D341Med (cell line): ENCODE measurements at places on chromosomes 13 and 19.

GRCh38 chr19:30878495-30878894, 470.7 kb downstream of the TSHZ3 start:
- no peak for DNase-seq

- no peak for DNase-seq
These were observed 2.1 kb downstream of the SNAPC2 start for GRCh38 chr19:7921967-7922835.

DNA sequence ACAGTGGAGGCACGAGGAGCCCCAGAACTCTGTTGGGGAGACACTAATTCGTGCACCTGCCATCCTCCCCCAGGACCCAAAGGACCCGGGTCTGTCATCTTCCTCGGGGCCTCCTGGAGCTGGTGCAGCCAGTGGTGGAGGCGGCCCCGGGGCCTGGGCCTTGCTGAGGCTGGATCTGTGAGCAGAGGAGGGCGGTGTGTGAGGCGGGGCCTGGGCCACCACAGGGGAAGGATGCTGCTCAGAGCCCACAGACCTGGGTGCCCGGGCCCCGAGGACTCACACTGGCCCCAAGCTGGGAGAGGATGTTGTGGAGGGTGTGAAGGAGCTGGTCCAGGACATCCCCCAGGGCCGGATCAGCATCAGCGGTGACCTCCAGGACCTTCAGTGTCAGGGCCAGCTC, 8.3 kb downstream of the IFNL3 start:
- DNase-seq, result no peak

DNA sequence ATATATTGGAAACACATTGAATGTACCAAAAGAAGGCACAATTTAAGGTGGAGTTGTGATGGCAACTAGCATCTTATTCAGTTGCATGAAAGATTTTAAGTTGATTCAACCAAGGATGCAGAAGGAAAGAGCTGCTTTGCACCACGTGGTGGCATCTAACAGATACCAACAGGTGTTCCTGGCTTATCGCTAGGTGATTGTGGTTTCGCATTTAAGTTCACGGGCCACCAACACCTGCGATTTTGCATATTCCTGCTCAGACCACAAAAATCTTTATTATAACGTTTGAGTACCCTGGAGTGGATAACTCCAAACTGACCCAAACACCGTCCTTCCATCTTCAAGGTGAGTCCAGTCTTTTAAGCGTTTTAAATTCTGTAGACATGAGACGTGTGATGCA, 45.3 kb downstream of the RGCC start:
- no peak for DNase-seq

GRCh38 chr13:24511019-24511815, 1.4 kb downstream of the PARP4 start:
- DNase-seq, result no peak

GRCh38 chr13:86725105-86725504, 925.9 kb upstream of the SLITRK6 start:
- peak; percentile 40 for DNase-seq

DNA sequence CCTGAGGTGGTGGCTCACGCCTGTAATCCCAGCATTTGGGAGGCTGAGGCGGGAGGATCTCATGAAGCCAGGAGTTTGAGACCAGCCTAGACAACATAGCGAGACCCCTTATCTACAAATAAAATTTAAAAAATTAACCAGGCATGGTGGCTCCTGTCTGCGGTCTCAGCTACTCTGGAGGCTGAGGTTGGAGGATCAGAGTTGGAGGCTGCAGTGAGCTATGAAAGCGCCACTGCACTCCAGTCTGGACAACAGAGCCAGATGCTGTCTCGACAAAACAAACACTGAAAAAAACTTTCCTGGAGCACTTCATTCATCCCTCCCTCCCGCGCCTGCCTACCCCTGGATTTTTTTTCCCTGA, 665 bp upstream of the ATG4D start:
- DNase-seq, result no peak

- no peak for DNase-seq
These were observed 24.8 kb upstream of the CEACAM21 start for GRCh38 chr19:41551212-41551610.

DNA sequence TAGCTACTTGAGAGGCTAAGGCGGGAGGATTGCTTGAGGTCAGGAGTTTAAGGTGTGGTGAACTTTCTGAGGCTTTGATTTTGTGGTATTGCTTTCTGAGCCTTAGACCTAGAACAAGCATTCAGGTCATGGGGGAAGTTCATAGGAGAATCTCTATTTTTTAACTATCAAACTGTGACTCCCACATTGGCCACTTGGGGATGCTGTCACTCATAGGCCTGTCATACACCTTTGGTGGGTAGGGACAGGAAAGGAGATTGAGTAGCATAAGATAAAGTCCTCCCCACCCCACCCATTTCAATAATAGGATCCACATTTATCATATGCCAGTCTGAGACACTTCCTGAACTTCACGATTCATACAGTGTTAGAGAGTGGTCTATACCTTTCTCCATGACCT, 41.9 kb upstream of the PSG2 start:
- DNase-seq, result no peak

- no peak for DNase-seq
These were observed 49.4 kb upstream of the MIR17HG start for GRCh38 chr13:91298060-91298459.

GRCh38 chr19:35445826-35446593, 2.0 kb upstream of the FFAR2 start:
- no peak for DNase-seq

DNA sequence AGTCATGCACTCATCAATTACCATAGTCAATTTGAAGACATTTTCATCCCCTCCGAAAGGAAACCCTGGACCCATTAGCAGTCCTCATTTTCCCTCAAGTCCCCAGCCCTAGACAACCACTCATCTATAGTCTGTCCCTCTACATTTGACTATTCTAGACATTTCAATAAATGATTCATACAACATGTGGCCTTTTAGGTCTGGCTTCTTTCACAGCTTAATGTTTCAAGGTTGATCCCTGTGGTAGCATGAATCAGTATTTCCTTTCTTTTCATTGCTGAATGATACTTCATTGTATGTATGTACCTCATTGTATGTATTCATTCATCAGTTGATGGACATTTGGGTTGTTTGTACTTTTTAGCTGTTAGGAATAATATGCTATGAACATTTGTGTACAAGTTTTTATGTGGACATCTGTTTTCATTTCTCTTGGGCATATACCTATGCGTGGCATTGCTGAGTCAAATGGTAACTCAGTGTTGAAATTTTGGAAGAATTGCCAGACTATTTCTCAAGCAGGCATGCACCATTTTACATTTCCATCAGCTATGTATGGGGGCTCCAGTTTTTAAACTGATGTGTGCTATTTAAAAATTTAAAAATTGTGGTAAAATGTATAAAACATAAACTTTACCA, 18.4 kb downstream of the SPATA13 start:
- no peak for DNase-seq

GRCh38 chr13:27293076-27293691, 22.6 kb downstream of the RASL11A start:
- DNase-seq, result no peak

DNA sequence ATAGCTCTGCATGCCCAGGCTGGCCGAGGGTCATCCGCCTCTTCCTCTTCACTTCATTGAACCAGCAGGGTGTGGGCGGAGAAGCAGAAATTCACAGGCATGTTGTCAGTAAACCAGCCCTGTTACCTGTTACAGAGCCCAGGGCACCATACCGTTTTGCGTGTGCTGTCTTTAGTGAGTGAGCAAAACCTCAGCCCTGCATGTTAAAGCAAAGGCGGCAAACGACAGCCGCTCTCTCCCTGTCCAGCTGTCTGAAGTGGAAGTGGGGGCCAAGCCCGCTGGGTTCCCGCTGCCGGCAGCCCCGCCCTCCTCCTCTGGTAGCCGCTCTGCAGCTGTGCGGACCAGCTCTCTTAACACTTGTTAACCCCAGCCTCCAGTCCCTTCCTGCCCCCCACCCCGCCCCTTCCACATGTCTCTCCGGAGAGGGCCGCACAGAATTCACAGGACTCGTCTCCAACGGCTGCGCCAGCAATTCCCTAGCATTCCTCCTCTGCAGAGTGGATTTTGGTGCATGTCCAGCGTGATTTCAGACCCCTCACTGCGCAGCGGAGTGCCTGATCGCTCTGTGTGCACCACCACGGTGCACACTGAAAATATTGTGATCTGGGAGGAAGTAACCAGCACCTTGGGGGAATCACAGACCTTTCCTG, 12.7 kb downstream of the KLHL26 start:
- no peak for DNase-seq

GRCh38 chr19:16148443-16149229, 5.2 kb downstream of the HSH2D start:
- DNase-seq, result no peak

DNA sequence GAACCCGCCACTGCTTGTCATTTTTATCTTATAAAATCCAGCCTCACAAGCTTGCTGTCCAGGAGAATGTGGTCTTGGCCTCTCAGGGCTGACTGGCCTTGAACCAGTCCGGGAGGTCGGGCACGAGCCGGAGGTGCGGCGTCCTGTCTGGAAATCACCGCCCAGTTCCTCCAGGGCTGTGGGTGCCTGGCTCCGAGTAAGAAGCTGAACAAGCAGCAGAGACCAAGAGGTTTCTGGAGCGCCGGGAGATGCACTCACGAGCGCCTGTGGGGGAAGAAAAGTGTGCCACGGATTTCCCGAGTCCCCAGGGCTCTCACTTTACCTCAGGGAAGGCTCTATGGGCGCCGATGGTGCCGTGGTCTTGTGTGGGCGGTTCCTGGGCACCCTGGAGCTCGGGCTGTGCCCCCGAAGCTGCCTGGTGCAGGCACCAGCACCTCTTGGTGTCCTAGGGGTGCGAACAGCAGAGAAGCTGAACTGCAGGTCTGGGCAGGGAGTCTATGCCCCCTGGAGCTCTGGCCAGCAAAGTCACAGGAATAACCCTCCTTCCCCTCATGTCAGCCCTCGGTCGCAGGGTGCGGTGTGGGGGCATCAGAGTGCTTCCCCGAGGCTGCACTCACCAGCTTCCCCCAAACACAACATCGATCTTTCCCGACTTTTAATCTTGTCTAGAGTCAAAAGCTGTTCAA, 50.0 kb downstream of the GAS6 start:
- DNase-seq, result no peak

- DNase-seq, result no peak
These were observed 22.2 kb upstream of the KLF5 start for GRCh38 chr13:73036566-73036965.

GRCh38 chr13:92590503-92590908, 636.1 kb upstream of the GPC6 start:
- DNase-seq, result no peak

DNA sequence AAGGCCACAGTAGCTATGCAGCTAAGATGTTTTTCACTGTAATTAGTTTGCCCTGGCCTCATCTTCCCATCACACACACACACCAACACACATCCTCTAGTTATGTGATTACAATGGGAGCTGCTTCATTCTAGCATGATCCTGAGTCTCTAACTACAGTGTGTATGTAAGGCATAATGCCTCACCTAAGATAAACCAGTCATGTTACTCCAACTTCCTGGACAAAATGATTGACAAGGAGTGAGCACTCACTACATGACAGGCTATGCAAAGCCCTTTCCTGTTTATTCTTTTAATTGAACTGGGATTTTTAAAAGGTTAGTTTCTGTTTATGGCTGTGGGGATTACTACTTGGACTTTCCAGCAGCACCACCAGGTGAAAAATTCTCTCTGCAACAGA, 400.8 kb upstream of the ATXN8OS start:
- DNase-seq, result no peak

DNA sequence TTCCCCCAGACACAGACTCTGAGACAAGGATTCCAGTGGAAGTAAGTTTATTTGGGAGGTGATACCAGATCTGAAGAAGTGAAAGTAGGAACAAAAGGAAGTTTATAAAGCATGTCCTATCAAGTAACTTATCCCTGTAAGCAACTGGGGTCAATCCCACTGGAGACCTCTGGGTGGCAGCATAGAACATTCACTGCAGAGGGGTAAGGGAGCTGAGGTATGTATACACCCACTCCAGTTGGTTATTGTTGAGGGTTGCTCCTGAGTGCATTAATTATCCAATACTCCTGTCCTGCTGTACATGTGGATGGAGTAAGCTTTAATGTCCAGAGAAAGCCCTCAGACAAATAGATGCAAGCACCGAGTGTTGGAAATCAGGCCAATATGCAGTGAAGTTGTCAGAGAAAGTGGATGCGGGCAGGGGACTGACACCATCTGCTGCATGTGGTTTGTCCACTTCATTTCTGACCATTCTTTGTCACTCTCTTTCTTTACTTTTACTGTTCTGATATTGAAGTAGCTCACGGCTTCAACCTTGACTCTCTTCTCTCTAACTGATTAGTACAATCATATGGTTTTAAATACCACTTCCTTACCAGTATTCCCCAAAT, 46.7 kb downstream of the NOTCH3 start:
- DNase-seq, result peak; percentile 58

DNA sequence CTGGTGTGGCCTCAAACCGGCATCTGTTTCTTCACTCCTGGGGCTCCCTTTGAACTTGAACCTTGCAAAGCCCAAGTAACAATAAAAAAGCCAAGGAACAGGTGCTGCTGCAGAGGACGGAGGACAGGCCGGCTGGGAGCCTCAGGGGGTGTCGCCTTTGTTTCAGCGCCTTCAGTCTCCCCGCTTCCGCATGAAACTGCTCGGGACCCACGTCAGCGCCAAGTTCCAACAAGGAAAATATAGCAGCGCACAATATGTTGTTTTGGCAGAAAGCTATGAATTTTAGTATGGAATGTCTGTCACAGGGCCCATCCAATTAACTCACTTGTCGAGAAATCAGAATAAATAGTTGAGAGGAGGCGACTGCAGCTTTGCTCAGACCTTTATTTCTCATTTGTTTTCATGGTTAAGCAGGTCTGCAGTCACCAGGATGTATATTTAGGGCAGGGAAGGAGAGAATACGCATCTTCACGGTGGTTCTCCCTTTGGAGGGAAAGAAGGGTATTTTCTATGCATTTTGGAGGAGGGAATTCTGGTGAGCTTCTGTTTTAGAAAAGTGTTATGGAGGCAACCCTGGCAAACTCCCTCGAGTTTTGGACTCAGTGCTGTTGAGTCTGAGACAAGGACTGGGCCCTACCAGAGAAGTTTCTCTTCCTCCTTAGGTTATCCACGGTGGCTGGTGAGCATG, 34.3 kb upstream of the MEDAG start:
- DNase-seq, result no peak

- no peak for DNase-seq
These were observed 1.3 kb downstream of the LAMP1 start for GRCh38 chr13:113298043-113298945.

DNA sequence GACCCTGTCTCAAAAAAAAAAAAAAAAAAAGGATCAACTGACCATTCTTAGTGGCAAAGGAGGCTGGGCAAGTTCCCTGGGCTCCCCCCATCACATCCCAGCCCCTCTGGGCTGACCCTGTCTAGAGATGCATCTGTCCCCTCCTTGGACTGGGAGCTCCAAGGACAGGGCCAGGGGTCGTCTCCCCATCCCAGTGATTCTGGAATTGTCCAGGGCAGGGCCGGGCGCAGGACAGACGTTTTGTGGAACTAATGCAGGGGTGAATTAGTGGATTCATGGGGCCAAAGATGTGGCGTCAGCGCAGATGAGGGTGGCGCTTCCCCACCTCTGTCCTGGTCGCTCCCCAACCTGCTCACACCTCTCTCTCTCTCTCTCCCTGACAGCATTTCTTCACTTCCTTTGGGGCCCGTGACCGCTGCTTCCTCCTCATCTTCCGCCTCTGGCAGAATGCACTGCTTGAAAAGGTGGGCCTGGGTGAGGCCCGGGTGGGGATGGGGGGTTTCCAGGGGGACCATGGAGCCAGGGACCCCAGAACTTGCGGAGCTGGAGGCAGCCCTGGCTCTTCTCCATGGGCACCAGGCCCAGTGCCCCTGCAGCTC, 11.1 kb downstream of the GRAMD1A start:
- DNase-seq, result no peak

- no peak for DNase-seq
These were observed 13.3 kb downstream of the ZC3H4 start for GRCh38 chr19:47100290-47100689.

- peak; percentile 48 for DNase-seq
These were observed 43.8 kb downstream of the DCT start for GRCh38 chr13:94435604-94436226.

GRCh38 chr13:73677048-73677601, 457.1 kb downstream of the KLF12 start:
- no peak for DNase-seq
